ENCODE measurements at places on chromosomes 1 and 21.

- peak; percentile 72 for DNase-seq
Observed at GRCh38 chr1:27574871-27575831, 28.8 kb downstream of the AHDC1 start.

DNA sequence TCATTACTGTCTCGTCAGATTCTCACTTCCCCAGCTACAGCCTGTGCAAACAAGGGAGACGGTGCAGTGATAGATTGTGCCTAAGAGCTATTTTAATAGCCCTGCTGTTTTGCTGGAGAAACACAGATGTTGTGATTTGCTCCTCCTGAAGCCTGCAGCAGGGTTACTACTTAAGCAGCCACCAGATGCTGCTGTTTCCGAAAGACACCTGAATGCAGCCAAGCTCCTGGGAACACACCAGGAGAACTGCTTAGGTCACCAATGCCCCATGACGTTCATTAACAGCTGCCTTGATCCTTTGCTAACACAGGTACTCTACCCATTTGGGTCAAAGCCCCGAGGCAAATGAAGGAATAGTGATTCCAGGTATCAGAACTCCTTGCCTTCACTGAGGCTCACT, 411.8 kb upstream of the DAB1 start:
- no peak for DNase-seq

DNA sequence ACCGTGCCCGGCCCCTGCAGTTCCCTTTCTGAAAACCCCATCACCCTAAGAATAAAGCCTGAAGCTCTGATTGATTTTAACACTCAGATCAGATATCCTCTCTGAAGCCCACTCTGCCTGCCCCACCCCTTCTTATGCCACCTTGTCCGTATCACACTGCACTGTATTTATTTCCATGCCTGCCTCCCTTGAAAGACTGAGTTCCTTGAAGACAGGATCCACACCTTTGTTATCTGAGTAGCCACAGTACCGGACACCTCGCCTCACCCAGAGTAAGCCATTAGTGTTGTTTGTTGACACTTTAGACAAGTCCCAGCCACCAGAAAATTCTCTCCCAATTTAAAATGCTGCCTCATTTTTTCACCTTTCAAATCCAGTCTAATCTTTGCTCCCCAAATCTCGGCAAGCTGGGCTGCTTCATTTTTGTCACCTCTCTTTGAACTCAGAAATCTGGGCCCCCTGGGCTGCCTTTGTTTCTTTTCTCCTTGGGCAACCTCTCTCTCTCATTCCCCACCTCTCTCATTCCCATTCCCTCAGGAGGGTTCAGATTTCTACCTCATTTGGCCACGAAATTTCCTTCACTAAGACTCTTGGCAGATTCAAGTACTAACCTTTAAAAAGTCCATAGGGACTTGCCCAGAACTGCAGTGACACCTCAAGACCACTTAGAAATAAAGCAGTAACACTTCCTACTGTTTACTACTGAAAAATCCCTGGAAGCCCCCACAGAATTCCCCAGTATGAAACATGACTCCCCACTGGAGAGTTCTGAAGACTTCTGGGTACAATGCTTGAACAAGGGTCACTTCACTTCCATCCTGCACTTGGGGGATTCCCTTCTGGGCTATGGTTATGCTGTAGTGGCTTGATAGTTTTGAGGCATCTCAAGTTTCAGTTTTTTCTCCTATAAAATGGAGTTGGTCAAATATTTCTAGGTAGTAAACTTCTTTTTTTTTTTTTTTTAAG, 8.7 kb upstream of the PPP1R15B start:
- DNase-seq, result no peak

GRCh38 chr1:187631381-187631675, 802.6 kb downstream of the PLA2G4A start:
- no peak for DNase-seq

GRCh38 chr1:25204797-25205480, 27.4 kb downstream of the SYF2 start:
- DNase-seq, result peak; percentile 34

- no peak for DNase-seq
Observed at GRCh38 chr1:184773762-184774320, 19.2 kb upstream of the EDEM3 start.

DNA sequence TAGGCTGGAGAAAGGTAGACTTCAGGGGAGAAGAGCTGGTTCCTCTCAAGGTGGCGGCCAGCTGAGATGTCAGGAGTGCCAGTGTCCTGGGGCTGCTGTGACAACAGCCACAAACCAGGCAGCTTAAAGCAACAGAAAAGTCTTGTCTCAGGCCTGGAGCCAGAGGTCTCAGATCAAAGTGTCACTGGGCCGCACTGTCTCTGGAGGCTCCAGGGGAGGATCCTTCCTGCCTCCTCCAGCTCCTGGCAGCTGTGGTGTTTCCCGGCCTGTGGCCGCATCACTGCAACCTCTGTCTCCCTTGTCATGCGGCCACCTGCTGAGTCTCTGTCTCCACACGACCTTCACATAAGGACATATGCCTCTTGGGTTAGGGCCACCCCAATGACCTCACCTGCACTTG, 24.4 kb upstream of the TSPEAR start:
- DNase-seq, result no peak

DNA sequence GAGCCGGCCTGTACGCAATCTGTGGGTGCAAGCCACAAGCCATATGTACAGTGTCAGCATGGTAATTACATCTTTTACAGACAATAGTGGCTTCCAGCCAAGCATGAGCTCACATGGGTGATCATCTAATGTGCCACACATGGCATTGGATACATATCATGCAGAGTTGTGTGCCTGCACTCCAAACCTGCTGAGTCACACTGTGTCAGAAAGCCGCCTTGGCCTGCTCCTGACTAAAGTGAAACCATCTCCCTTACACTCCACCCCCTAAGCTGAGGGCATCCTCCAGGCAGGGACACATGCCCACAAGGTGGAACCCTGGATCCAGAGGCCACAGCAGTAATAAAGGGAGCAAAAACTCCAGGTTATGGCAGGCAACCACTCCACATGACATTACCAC, 72.5 kb downstream of the KCNT2 start:
- DNase-seq, result no peak

DNA sequence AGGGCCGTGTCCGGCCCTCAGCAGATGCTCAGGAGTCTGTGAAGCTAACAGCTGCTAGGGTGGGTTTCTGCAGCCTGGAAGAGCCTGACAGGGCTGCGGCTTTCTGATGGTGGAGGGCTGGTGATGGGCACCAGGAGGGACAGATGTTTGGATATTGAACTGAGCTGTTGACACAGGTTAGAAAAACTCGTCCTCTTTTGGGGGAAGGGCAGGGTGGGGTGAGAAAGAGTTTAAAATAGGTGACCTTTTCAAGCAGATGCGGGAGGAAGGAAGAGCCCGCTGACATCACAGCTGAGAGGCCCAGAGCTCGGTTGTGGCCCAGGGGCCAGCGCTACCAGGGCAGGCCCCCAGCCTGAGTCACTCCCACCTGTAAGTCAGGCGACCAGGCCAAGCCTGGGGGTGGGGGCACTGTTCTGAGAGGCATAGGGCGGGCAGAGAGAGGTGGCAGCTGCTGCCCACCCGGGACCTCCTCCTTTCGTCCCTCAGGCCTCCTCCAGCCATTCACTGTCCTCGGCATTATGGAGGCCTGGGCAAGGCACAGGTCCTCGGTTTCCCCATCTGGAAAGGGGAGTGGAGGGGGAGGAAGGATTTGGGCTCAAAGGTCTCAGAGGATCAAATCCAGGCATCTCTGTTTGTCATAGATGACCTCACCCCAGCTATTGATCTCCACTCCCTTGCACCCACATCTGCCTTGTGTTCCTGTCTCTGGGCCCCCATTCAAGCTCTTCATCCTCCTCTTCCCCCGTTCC, 32.3 kb upstream of the ID3 start:
- DNase-seq, result no peak

DNA sequence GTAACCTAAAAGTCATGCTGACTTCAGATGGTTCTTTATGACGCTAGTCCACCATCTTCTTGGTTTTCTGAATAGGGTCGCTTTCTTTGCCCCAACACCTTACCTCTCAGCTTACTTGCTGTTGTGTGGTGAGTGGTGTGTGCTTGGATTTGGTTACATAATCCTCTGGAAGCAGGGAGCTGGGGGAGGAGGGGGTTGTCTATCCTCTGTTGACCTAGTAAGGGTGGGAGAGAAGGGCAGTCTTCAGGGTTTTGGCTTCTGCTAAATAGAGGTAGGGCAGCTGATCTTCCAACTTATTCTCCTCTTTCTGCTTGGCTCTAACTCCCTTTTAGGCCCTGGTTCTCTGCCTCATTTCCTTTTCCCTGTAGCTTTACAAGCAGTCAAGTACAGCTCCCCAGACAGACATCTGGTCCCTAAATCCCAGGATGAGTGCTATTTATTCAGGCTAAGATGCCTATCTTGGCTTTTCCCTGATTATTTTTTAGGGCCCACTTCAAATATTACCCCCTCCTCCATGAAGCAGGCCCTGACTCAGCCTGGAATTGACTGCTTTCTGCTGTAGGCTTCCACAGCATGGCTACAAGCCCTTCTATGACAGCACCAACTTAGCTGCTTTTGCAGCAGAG, 6.4 kb upstream of the REN start:
- no peak for DNase-seq

- DNase-seq, result no peak
Observed at GRCh38 chr1:203968761-203969160, 104.2 kb upstream of the SOX13 start.

DNA sequence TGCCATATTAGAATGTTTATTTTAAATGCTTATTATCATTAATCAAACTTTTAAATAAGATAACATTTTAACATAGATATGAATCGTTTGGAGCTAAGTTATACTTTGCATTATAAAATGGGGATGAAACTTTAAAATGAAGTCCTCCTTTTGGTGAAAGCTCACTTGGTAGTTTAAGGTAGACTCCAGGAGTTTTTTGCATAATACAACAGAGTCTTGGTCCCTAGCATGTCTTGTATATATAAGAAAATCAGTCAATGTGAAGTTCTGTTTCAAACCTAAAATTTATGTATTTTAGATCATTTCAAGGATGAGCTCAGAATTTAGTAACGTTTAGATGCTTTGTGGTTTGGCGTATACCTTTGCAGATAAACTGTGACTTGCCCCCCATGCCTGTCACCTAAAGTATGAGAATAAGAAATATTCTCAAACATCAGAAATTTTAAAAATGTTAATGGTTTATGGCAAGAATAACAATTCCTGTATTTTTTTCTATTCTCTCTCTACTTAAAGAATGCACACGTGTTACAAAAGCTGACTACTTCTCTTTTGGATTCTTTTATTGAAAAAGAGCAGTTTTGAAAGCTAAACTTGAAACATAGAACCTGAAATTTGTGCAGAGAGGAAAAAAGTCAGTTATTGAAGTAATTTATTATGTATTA, 3.8 kb downstream of the NFIA start:
- DNase-seq, result no peak

DNA sequence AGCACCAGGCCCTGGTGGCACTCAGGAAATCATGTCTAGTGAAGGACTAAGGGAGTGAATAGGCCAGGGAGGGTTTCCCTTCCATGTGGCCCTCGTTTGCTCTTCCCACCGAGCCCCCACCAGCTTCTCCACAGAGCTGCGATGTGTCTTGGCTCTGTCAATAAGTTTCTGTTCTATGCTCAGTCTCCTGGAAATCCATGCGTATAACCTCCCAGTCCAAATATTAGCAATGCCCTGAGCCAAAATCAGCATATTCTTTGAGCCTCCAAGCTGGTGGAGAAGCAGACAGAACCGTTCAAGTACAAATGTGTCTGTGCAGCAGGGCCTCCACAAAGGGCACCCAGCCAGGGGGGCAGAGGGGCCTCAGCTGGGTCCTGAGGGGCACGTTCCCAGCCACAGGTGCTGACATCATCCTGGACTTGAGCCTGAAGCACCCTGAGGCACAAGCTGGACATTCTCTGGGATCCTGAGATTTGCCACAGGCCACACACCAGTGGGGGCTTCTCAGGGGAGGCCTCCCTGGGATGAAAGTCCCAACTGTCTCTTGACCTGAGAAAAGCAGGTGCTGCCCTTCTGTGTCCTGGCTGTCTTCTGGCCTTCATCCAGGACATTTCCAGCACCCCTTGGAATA, 350.5 kb upstream of the VAMP3 start:
- DNase-seq, result no peak

DNA sequence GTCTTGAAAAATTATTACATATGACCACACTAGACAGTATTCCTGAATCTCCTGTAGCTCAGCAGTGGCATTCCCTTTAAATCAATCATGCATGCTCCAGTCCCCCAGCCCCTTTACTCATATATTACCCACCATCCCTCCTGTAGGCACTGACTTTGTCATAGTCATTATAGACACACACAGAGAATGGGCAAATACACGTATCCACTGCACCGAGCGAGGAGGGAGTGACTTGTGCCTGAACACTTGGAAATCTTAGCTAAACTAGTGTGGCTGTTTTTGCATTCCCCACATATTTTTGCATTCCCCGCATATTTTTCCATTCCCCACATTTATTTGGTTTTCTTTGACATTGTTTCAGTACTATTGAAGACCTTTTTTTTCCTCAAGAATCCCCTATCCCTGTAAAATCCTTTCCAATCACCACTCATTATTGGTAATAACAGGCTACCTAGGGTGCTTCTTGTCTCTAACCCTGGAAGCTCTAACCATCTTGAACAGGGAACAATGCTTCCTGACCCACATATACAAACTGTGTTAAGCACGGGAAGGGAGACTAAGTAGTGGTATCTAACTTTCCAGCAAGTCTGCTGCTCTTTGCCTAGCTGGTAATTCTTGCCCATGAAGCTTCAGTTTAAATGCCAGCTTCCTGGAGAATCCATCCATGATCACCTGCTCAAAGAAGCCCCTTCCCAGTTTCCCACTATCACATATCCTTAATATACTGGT, 534.4 kb upstream of the CAMK1G start:
- DNase-seq, result no peak

GRCh38 chr1:245991266-245991665, 515.8 kb downstream of the SMYD3 start:
- DNase-seq, result no peak

- no peak for DNase-seq
Observed at GRCh38 chr1:208166340-208167138, 77.6 kb downstream of the PLXNA2 start.

GRCh38 chr1:110708974-110709440, 34.3 kb upstream of the KCNA3 start:
- DNase-seq, result no peak

GRCh38 chr1:192831706-192832355, 23.0 kb downstream of the RGS2 start:
- DNase-seq, result no peak

- no peak for DNase-seq
Observed at GRCh38 chr1:116166011-116166571, 54.9 kb downstream of the MAB21L3 start.

DNA sequence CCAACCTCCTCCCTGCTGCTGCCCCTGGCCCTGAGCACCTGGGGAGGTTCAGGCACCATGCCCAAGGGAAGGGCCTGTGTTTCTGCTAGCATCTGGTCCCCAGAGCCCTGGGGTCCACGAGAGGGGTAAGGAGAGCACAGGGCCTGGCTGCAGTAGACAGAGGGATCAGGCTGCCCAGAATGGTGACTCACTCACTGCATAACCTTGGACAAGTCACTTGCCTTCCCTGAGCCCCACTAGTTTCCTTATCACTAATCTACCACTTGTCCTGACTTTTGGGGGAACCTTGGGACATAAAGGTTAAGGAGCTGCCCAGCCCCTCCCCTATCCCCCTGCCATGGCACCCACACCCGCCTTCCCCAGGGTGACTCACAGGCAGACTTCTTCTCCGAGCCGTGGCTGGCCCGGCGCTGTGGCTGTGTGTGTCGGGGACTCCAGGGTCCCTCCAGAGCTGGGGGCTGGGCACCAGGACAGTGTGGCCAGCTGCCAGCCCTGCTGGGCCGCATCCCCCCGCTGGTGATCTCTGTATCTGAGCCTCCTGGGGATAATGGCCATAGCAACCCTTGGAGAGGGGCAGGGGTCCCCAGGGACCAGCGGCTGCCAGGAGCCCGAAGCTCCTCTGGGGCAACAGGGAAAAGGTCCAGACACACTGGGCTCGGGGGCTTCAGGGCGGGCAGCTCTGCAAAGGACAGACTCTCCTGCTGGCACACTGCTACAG, 4.0 kb downstream of the ARHGEF19 start:
- DNase-seq, result no peak
